ENCODE measurements at places on chromosomes 12 and 14.

DNA sequence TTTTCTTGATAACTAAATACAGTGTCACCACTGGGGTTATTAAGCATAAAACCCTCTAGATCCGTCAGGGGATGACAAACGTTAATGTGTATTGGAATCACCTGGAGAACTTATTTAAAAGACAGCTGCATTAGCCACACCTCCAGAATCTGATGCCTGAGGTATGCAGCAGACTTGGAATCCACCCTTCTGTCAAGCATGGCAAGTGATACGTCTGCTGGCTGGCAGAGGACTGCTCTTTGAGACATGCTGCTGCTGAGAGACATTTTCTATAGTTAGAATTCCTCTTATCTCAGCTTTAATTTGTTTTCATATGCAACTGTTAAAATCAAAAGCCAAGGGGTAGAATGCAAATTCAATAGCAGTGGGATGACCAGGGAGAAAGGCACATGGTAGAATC, 496.3 kb downstream of the NELL2 start:
- DNase-seq = no peak

- DNase-seq = no peak
These were observed 8.5 kb upstream of the SCARB1 start for GRCh38 chr12:124872068-124872719.

DNA sequence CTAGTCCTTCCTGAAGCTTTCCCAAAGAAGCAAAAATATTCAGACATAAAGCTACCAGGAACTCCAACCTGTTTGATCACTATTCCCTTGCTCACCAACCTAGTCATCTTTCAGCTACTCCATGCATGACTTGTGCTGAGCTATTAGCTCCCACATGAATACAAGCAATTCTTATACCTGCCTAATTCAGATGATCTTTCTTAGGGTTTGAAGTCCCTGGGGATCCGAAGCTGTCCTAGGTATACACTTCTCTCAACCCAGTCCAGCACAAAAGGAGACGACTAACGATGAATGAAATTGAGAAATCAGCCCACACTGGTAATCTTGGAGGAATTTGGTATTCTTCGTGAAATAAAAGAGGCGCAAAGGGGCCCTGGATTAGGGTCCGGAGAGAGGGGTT, 631 bp upstream of the PTGR2 start:
- DNase-seq = no peak

- no peak for DNase-seq
These were observed 90.5 kb downstream of the CHST11 start for GRCh38 chr12:104547235-104547634.

DNA sequence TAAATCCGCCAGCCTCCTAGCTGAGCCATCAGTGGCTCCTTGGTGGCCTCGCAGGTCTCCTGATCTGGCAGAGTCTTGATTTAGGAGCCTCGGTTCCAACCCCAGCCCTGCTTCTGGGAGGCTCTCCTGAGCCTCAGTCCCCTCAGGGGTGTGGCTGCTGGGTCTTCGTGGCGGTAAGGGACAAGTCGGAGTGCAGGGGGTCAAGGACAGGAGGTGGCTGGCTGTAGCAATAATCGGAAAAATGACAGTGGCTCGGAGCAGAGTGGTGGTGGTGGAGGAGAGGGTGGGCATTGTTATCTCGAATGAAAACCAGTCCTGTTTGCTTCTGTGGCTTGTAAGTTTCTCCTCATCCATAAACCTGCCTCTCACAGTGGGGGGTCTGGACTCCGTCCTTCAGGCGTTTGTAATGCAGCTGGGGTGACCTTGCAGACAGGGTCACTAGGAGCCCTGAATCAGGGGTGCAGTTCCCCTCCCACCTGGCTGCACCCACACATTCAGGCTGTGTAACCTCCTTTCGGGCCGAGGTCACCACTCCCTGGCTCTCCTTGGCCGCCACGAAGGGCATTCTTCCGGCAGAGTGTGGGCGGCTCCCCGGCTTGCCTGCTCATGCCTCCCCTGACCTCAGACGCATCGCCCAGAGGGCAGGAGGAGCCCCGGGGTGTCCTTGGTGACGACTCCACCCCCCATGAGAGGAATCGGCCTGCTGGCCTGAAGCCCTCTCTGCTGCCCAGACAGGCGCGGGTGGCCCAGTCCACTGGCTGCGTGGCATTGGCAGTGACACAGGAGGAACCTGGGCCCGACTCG, 8.1 kb downstream of the BCL7A start:
- DNase-seq = no peak

DNA sequence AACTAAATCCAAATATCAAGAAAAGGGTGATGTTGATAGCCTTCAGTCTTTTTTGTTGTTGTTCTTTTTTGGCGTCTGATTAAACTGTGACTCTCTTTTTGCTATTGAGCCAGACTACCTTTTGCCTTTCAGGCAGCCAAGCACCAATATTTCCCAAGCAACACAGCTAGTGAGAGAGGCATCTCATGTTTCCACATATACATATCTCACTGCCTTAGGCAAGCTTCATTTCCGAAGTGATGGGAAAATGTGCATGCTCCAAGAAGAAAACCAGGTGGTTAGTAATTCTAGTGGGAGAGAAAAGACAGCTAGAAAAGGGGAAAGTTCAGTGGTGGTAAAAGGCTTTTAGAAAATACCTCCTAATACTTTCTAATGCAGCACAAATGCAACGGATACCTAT, 277.7 kb downstream of the TMTC2 start:
- no peak for DNase-seq

GRCh38 chr12:89690925-89691324, 17.7 kb downstream of the ATP2B1 start:
- no peak for DNase-seq

Measured in NCI-H2081 treated with DMSO at 0.1 percent for 48 hours (cell line).